CD4-positive, alpha-beta T cell (primary cell): ENCODE measurements at places on chromosomes 4 and X.

- DNase-seq: no peak
Measured at GRCh38 chr4:121242188-121242750, 78.1 kb upstream of the TNIP3 start.

- DNase-seq: no peak
Measured at GRCh38 chr4:22473268-22473667, 42.6 kb downstream of the ADGRA3 start.

GRCh38 chrX:19552793-19553192, 37.5 kb upstream of the MAP3K15 start:
- DNase-seq: no peak

DNA sequence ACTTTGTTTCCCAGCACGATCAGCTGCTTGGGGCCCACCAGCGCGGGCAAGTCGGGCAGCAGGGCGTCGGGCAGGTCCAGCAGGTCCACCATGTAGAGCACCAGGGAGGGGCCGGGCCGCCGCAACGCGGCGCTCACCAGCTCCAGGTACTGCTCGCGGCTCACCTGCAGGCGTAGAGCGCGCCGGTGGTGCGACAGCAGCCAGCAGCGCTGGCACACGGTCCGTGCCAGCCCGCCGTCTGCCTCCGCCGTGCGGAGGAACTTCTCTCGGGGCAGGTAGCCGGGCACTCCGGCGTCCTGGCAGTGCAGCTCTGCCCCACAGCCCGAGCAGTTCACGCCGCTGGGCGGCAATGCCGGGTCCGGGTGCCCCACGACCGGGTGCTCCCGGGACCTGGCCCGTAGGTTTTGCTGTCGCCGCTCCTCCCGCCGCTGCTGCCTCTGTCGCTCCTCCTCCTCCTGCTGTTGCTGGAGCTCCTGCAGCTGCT, 527 bp downstream of the NOA1 start:
- DNase-seq: peak; percentile 59

GRCh38 chr4:155973639-155974475, 20.2 kb upstream of the CTSO start:
- no peak for DNase-seq

DNA sequence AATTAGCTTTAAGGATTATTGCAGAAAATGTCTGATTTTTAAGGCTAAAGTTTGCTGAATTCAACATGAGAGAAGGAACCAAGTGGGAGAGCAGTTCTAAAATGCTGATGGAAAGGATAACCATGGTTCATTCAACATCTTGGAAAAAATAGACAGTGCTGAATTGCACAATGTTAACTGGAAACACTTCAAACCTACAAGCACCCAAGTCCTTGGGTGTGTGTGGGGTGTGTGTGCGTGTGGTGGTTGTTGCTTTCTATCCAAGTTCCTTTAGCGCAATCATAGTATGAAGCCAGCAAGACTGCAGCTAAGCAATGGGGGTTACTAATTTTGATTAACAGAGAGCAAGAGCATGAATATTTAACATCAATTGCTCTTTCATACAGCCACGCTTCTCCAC, 29.3 kb upstream of the SCOC start:
- no peak for DNase-seq

DNA sequence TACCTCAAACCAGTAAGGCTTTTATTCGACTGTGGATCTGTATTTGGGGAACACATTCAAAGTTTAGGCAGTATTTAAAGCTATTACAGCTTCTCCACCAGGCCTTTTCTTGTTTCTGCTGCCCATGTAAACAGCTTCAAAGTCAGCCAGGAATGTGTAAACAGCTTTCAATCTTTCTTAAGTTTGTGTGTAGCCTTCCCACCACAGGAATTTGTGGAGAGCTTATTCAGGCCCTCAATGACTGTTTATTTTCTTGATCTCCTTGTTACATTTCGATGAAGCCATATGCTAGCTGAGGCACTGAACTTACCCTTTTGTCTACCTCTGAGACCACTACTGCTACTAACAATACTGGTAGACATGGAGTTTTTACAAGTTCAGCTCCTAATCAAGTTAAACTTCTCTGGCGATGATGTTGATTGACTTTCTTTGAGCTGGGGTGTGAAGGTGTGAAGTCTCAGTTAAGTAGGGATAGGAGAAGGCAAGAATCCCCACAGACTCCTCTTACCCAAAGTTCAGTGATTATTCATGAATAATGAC, 72.6 kb downstream of the NWD2 start:
- DNase-seq: no peak

DNA sequence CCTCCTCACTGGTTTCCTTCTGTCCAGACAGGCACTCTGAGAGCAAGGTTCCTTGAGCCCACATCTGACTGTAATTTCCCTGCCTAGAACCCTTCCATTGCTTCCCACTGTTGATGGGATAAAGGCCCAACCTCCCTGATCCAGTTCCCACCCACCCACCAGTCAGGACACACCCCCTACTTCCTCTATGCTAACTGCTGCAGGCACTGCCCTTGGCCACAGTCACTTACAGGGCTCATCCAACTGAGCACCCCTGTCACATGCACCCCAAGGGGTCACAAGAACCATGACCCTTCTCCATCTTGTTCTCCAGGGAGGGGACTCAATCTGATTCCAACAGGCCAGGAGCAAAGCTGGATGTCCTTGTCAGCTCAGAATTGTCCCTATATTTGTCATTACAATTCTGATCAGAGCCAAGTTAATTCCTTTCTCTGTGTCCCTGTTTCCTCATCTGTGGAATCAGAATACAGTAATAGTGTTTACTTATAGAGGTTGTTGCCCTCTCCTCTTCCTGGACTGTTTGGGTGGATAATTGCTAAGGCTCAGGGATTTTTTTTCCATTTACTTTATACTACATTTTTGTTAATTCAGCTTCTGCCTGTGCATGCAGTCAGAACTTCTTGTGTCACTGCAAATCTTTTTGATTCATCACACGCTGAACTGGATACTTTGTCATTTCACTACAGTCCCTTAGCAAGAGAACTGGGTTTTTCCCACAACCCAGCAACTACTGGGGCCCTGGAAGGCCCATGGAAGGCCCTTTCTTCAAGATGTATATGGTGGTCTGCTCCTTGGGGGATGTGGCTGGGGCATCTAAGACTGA, 105.6 kb upstream of the MAMLD1 start:
- no peak for DNase-seq

DNA sequence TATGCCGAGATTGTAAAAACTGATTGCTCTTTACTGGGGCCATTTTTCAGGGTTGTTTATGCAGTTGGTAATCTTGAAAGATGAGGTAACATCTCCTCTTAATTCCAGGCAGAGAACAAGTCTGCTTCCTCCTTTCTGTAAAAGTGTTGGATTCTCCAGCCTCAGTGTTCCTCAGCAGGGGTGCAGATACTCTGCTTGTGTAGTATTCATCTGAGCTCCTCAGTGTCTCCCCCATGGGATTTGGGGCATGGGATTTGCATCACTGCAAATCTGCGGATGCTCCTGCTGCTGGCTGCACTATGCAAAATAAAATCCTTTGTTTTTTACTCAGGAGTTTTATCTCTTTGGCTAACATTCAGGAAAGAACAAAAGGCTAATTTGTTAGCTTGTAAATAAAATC, 104.9 kb upstream of the ATP8A1 start:
- no peak for DNase-seq

DNA sequence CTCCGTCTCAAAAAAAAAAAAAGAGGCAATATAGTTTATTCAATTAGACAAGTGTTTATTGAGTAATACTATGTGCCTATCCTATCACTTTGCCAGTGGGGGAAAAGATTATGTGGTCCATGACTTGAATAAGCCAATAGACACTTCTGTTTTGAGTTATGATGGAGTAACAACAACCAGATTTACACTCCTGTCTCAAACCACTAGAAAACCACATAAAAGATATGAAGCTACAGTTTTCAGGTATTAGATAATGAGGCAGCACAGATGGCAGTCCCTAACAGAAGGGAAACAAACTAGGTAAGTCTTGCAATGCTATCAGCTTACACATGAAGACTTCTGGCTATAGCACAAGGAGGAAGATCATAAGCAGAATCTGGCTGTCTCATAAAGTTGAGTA, 22.5 kb downstream of the NFXL1 start:
- no peak for DNase-seq

- DNase-seq: no peak
Measured at GRCh38 chrX:47587906-47588735, 5.9 kb downstream of the TIMP1 start.

GRCh38 chrX:50818986-50819385, 5.0 kb upstream of the SHROOM4 start:
- no peak for DNase-seq

DNA sequence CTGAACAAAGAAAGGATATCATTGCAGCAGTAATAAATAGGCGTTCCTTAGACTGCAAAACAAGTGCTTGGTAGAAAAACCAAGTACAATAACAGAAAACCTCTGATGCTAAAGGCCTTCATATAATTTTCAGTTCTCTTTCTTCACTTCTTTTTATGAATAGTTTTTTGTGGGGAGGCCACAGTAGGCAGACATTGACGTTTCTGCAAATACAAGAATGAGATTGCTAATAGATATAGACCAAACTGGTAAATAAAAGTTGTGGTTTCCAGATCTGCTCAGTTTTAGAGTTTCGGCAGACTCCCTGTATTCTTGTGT, 57.0 kb upstream of the RAP1GDS1 start:
- no peak for DNase-seq

DNA sequence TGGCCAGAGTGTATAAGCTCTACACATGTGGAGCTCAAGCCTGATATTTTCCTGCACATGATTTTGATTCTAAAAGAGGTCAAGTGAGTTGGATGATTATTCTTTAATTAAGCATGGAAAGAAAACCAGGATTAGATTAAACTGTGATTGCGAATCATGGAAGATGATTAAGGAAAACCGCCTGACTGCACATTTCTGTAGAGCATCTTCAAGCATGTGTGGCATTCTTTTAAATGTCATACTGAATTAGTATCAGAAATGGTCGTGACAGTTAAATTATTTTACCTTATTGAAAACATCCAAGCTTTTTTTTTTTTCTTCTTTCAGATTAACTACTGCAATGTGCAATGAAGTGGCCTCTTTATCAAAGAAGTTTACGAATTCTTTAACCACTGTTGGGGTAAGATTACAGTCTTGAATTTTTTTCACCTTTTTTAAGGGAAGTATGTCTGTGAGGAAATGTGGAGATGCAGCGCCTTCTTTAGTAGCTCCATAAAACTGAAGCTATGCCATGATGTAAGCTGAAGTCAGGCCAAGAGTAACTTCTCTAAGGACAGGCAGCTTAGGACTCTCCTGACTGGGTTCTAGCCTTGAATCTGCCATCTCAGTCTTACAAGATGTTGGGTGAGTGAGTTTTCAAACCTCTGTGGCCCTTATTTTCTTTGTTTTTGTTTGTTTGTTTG, 67.9 kb downstream of the FAM114A1 start:
- DNase-seq: no peak
